ENCODE measurements at places on chromosomes 5 and 9. TPM values are rescaled to one million over a fixed set of nuclear protein-coding genes. Genes with fewer than 3 reads are reported as not detected.

- no peak for DNase-seq
These were observed 25.2 kb downstream of the LNPEP start for GRCh38 chr5:96961053-96961452.

GRCh38 chr5:172370648-172371545, 83.4 kb downstream of the SH3PXD2B start:
- DNase-seq: peak; percentile 66

DNA sequence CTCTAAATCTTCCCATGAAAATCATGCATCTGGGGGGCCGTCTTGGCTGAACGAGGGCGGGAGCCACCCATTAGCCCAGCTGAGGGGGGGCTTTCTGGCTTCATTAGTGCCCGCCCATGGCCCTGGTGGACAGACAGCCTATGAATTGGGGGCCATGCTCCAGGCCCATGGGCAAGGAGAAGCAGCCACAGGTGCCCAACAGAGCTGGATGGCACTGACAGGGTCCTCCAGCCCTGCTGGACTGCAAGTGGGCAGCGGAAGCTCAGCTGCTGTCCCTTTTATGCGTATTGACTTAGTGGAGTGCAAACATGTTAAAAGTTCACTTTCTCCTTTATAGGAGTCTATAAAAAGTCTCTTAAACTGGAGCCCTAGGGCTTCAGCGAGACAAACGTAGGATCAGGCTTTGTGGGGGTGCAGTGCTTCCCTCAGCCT, 75.3 kb downstream of the MACROH2A1 start:
- no peak for DNase-seq

DNA sequence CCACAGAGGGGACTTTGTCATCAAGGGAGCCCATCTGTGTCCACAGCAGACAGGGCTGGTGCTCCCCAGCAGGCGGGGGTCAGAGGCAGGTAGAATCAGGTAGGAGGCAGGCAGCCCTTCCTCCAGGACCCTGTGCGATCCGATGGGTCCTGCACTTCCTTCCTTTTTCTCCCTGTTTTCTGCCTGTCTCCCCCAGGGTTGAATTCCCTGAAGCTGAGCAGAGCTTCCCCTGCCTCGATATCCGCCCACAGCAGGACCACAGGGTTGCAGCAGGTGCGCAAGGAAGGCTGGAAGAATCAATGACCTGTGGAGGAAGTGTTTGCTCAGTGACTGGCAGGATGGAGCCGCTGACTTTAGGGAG, 69.2 kb downstream of the MRPL36 start:
- DNase-seq: no peak

DNA sequence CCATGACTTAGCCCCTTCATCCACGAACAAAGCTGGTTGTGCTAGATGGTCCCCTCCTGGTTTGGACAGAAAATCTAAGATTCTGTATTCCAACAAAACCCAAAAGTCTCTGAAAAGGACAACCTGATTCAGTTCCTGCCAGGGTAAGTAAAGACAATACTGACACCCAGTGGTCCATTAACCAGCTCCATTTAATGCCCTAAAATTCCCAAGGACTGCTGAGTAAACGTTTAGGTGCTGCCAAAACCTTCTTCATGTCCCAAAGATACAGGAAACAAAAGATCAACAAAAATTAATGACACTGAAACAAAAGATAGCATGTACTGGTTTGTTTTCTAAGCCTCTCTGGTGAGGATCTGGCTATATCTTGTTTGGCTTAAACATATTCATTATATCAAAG, 25.3 kb upstream of the PPP1R2B start:
- no peak for DNase-seq

DNA sequence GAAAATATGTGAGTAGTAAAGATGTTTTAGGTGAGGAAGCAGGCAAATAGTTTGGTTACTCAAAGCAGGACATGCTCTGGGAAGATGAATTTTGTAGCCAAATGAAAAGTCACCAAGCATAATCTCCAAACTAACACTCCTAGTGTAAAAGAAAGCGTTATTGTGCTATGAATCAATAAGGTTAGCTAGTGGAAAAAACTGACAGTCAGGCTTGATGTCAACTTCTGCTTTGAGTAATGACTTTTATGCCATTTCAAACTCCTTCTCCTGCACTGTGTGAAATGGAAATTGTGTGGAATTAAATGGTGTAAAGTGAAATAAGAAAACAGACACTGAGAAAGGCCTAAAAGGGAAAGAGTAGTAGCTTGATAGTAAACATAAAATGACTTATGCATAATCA, 637.2 kb upstream of the DMAC1 start:
- no peak for DNase-seq

DNA sequence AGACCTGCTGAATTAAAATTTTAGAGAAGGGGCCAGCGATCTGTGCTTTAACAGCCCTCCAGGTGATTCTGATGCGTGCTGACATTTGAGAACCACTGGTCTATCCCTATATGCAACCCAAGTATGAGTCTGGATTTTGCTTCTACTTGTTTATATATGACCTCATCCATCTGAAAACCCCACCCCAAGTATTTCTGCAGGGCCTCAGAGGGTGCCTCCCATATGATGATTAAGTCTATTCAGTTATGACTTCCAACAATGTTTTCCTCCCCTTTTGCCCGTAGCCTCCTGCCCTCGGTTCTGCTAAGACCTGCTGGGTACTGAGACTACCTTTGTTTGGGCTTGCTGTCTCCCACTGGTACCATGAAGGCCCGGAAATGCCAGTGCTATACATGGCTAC, 376.0 kb upstream of the SMARCA2 start:
- no peak for DNase-seq

DNA sequence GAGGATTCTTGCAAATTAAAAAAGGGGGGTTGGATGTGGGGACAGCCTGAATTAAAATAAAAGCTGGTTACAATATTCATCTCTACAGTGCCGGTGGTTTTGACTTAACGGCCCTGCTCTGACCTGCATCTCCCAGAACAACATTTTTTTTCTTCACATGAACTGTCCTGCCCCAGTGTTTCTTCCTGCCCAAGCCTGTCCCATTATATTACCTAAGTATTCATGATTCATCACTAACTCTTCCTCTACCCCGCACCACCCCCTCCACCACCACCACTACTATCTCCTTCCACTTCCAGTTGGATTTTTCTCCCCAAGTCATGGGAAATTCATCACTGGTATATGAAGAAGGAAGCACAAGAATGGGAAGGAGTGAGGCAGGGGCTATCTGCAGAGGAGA, 90.1 kb downstream of the ZFAND5 start:
- DNase-seq: no peak

- no peak for DNase-seq
These were observed 361.0 kb upstream of the CDH6 start for GRCh38 chr5:30832519-30832918.

DNA sequence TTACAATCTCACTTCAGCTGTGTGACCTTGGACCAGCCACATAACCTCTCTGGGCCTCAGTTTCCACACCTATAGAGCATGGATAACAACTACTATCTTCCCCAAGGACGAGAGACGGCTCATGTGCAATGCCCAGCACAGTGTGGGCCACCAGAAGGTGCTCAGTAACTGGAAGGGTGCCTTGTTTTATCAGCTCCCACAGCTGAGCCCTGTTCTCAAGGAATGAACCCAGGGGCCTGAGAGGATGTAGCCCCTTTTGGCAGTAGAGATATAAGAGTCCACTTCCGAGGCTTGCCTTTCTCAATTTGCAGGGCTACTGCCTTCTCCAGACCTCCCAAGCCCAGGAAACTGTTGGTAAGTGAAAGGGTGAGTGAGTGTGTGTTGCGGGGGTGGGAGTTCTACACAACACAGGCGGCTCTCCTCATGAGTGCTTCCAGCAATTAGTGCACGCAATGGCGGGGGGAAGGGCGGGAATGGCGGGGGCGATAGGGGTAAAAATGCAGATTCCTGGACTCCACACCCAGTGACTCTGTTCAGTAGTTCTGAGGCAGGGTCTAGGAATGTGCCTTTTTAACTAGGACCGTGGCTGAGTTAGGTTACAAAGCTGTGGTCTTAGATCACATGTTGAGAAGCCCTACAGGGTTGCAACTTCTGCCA, 185.1 kb downstream of the FSTL4 start:
- DNase-seq: no peak

Gene HEMGN
- 0.11 TPM for total RNA-seq

Gene PCSK5
- 17.8 TPM for total RNA-seq

Gene TMEM174
- not detected for total RNA-seq

Data from WTC11 (cell line).